ENCODE measurements at places on chromosomes 3 and 15.

DNA sequence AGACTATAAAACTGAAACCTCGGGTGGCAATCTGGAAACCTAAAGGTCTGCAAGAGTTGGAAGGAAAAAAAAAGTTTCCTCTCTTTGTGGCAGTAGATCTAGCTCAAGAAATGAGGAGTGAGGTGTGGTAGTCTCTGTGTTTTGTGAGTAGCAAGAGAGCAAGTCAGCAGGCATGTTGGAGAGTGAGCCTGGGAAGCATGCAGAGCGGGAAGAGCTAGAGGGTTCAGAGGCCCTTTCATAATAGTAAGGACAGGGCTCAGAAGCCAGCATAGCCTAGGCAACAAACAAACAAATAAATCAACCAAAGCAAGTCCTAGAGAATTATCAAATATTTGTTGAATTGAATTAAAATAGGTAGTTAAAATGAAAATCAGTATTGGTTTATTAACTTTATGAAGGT is 189.7 kb upstream of the CBLB start:
- DNase-seq, result no peak

DNA sequence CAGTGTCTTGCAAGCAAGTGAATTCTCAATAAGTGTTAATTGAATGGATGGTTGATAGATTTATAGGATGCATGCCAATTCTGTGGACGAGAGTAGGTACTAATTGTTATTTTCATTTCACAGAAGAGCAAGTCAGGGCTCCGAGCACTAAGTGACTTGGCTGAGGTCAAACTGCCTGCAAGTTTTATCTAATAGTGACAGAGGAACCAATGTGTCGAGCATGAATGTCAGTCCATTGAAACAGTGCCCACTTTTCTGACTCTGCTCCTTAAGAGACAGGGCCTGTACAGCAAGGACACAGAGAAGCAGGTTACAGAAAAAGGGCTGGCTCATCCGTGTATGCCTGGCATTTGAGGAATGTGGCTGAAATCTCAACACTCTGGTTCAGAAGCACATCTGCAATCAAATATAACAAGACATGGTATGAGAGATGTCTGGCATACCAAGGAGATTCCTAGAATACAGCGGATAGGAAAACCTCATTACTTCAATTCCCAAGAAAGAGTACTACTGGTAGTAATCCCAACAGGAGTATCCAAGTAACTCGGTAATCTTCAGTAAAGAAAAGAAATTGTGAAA is 6.0 kb upstream of the B3GNT5 start:
- no peak for DNase-seq

DNA sequence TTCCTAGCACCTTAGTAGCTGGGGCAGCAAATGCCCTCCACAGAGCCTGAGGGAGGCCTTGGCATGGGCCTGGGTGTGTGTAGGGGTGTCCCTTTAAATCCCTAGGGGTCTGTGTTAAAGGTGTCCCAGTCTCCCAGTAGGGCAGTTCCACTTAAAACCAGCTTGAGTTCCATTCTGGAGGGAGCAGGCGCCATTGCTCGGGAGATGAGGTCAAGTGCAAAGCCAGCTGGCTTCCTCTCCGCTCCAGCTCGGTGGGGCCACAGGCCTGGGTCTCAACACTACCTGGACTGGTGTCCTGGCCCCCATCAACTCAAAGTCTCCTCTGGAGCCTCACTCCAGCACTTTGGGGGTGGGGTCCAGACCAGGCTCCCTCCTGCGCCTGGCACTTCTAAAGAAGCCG is 25.2 kb downstream of the FEM1B start:
- no peak for DNase-seq

GRCh38 chr3:42519568-42519962 is 17.1 kb downstream of the VIPR1 start:
- no peak for DNase-seq

- DNase-seq, result no peak
These were observed 28.9 kb upstream of the OCA2 start for GRCh38 chr15:28128031-28128430.

DNA sequence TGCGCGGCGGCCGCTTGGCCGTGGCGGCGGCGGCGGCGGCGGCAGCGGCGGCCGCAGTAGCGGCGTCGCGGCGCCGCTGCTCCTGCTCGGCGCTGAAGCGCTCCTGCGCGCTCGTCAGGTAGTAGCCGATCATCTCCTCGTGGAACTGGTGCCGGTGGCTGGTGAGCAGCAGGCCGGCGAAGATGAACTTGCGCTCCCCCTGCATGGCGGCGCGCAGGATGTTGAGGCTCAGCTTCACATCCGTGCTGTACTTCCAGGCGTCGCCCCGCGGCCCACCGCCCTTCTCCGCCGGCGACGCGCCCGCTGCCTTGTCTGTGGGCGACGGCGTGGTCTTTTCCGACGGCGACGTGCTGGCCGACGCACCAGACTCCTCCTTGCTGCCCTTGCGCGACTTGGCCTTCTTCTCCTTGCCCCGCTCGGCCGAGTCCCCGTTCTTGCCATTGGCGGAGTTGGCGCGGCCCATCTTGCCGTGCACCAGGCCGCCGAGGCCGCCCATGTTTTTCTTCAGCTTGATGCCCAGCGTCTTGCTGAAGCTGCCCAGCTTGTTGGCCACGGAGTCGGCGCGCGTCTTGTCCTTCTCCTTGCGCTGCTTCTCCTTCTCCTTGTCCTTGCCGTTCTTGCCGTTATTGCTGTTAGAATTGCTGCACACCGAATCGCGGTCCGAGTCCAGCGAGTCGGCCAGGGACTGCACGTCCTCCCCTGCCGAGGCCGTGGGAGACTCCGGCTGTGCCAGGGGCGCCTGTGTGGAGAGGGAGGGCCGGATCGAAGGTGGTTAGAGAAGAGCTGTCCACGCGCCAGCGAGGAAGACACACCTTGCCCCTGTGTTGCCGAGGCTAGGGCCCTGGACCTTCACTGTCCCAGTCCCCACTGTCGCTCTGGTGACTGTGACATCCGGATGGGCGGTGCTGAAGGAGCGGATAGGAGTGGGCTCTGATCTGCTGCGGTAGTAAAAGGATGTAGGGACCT is 157.6 kb downstream of the KLF13 start:
- no peak for DNase-seq

DNA sequence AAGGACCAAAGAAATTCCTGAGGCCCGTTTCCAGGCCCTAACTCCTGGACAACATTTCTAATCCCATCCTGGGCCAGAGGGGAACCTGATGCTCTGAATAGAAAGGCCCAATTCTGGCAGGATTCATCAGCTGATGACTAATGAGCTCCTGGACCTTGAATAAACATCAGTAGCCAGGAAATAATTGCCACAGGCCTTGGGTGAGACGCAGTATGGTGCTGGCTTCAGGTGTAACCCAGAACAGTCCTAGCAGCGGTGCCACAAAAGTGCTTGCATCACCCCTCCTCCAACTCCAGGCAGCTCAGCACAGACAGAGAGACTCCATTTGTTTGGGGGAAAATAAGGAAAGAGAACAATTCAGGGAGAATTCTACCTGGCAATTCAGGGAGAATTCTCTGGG is 184.7 kb upstream of the POU1F1 start:
- no peak for DNase-seq

- no peak for DNase-seq
These were observed 88.5 kb upstream of the LRRFIP2 start for GRCh38 chr3:37262816-37263393.

GRCh38 chr3:127552038-127552437 is 38.5 kb downstream of the TPRA1 start:
- no peak for DNase-seq

DNA sequence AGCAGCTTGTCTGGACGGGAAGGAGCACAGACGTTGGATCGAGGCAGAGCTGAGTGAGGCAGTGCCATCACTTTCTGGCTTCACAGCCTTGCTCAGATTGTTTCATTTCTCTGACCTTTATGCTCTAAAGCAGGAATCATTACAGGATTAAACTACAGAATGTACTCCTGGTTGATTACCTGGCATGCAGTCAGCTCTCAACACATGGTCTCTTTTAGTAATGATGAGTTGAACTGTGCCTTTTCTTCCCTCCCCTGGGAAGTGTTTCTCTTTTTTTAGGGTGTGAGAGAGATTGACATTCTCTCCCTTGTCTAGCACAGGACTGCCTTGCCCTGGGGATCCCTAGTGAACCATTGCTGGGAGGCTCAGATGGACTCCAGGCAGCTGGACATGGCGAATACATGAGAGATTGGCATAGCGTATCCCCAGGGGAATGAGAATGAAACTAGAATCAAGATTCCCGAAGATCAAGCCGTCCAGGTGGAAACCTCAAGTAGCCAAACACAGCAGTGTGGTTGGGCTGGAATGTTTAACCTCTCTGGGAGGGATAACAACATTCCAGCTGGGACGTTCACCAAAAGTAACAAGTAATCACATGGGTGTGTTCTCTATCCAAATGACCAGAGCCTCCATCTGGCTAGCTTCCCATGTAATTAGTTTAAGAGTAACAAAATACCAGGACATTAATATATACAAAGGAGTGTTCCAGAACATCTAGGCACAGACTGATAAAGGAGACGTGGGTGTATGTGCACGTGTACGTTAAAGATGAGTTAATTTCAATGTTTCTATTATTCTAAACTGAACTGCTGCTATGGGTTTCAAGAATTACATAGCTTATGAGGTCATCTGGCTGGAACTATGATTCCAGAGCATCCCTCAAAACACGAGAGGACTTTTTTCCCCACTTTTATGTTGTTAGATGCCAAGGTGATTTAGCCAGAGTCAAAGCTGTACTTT is 118.6 kb upstream of the NR2E3 start:
- no peak for DNase-seq

GRCh38 chr3:11452885-11453847 is 181.0 kb downstream of the ATG7 start:
- no peak for DNase-seq

- DNase-seq, result peak; percentile 27
These were observed at the start of gene MKRN3 for GRCh38 chr15:23565395-23566070. Gene MKRN3, plus strand, starts transcription at chr15:23565674. Its CDS starts 109 bp downstream, at chr15:23565783.

DNA sequence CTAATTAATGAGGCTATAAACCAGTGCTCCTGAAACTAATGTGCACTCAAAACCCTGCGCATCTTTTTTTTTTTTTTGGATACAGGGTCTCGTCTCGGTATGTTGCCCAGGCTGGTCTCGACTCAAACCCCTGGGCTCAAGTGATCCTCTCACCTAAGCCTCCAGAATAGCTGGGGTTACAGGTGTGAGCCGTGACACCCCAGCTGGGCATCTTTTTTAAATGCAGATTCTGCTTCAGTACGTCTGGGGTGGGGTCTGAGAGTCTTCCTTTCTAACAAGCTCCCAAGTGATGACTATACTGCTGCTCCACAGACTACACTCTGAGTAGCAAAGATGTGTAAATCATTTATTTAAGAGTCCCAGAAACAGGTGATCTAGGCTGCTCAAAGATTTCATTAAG is 73.0 kb downstream of the BFSP2 start:
- DNase-seq, result no peak

DNA sequence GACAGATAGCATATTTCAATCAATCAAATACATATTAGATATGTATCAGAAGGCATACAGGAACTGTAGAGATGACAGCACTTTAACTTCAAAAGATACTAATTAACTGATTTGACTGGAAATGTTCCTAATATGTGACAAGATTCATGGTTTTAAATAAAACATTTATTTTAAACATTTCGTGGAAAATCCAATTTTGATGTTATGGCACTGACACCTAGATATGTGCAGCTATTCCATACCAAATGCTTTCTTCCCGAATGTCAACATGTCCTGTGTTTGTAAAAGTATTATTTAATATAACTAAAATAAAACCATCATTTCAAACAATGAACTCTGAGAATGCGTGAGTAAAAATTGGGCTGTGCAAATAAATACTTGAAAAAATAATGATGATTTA is 1209.3 kb downstream of the NSUN3 start:
- no peak for DNase-seq

DNA sequence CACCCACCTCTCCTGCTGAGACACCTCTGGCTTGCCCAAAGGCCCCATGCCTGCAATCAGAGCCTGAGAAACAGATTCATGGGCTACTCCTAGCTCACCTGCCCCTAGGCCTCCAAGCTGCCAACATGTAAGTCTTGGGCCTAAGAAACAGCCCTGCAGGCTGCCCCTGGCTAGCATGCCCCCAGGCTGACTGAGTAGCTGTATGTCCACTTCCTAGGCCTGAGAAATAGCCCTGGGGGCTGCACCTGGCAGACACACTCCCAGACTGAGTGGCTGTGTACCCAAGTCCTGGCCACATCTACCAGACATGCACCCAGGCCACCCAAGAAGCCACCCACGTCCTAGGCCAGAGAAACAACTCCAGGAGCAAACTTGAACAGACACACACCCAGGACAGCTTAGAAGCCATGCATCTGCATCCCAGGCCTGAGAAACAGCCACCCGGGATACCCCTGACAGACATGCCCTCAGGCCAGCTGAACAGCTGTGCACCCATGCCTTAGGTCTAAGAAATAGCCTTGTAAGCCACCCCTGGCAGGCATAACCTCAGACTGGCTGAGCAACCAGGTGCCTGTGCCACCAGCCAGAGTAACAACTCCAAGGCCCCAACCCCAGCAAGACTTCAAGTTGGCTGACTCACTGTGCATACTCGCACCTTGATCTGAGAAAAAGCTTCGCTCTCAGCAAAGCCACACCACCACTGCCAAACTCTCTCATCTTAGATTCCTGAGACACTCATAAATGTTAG is 12.0 kb upstream of the NRG4 start:
- no peak for DNase-seq

- DNase-seq, result no peak
These were observed 164.5 kb downstream of the EBLN2 start for GRCh38 chr3:73225991-73226390.

GRCh38 chr3:115928376-115928775 is 305.1 kb downstream of the GAP43 start:
- DNase-seq, result no peak

GRCh38 chr15:26771578-26772153 is 1.2 kb downstream of the GABRB3 start:
- no peak for DNase-seq

- no peak for DNase-seq
These were observed 917.1 kb downstream of the PLOD2 start for GRCh38 chr3:145243875-145244274.

- DNase-seq, result no peak
These were observed 21.7 kb downstream of the DZIP1L start for GRCh38 chr3:138093721-138094120.

DNA sequence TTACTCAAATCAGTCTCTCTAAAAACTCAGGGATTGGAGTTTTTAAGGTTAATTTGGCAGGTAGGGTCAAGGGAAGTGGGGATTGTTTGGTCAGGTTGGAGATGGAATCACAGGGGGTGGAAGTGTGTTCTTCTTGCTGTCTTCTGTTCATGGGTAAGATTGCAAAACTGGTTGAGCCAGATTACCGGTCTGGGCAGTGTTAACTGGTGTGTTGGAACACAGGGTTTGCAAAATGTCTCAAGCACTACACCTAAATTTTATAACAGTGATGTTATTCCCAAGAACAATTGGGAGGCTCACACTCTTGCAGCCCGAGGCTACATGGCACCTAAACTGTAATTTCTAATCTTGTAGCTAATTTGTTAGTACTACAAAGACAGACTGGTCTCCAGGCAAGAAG is 425.4 kb downstream of the PLOD2 start:
- no peak for DNase-seq

GRCh38 chr3:194300936-194301335 is 50.2 kb downstream of the CPN2 start:
- no peak for DNase-seq

Data from activated naive CD8-positive, alpha-beta T cell treated with anti-CD3 and anti-CD28 coated beads, Interleukin-2, amount 10 ng/mL, durations not matched to agents 7 days and 5 days (primary cell).